ENCODE measurements at places on chromosomes 16 and 17.

DNA sequence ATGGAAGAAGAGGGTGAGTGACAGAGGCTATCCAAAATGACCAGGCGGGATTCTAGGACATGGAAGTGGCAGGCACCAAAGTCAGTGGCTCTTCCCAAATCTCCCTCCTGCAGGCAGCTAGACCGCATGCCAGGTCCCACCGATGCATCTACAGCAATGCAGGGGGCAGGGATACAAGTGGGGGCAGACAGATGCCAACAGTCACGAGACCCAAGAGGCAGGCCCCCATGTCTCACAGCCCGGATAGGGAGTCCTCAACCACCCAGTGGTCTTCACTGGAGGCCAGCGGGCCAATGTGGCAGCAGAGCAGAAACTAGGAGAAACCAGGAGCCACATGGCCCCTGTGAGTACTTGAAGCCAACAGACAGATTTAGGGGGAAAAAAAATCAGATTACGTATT lies 20.0 kb downstream of the NPLOC4 start:
- DNase-seq, result no peak

- peak; percentile 80 for DNase-seq
Observed at GRCh38 chr16:13866073-13866472, 53.9 kb upstream of the ERCC4 start.

DNA sequence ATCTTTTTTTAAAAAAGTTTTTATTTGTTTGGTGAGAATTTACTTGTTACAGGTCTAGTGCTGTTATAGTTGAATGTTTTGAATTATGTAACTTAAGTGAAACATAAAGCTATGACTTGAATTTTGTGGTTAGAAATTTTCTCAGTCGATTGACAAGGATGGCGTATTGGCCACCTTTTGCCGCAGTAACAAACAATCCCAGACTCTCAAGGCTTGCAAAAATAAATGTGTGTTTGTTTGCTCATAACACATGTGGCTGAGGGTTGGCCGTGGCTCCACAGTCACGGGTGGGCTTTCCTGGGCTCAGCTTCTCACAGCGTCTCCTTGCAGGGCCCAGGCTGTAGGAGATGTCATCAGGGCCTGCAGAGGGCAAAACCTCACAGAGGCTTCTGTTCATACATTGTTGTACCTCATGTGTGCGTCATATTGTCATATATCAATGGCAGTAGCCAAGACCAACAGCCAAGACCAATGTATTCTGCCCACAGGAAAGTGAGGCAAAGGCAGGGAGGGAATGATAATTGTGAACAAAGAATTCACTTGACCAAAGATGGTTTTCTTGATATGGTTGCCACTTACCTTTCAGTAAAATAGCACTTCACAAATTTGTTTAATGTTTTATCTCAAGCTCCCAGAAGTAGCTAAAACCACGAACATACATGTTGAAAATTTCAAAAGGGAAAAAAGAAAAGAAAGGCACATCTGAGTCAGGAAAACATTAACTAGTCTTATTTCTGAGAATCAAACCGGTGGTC lies 93.5 kb downstream of the WWOX start:
- DNase-seq, result no peak

- peak; percentile 57 for DNase-seq
Observed at GRCh38 chr17:2707721-2708584, 3.6 kb downstream of the CLUH start.

- peak; percentile 73 for DNase-seq
Observed at GRCh38 chr16:19844945-19845641, 39.6 kb downstream of the GPRC5B start.

DNA sequence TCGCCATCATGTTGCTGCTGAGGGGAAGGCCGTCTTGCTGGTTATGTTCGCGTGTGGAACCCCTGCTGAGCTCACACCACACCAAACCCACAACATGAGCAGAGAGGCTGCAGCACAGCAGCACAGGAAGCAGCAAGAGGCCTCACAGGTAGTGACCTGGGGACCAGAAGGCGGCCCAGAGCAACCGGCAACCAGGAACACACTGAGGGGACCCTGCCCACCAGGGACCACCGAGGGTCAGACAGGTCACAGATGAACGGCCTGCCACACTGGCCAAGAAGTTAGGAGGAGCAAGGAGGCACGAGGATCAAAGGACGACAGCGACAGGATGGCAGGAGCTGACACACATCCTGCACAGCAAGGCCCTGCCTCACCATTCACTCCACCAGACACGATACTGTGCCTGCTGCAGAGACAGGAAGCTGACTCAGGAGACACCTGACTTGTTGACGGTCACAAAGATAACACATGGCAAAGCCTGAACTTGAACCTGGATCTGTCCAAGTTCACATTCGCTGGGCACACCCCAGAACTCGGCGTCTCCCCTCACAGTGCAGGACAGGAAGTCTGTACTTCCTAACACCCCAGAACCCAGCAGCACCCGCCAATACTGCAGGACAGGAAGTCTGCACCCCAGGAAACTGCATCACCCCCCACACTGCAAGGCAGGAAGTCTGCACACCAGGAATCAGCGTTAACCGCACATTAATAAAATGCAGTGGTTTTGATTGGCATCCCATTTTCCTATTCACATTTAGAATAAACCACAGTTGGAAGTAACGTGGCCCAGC lies 98.5 kb downstream of the ZNF778 start:
- DNase-seq, result peak; percentile 32

- DNase-seq, result no peak
Observed at GRCh38 chr17:56320443-56320842, 167.2 kb downstream of the ANKFN1 start.

DNA sequence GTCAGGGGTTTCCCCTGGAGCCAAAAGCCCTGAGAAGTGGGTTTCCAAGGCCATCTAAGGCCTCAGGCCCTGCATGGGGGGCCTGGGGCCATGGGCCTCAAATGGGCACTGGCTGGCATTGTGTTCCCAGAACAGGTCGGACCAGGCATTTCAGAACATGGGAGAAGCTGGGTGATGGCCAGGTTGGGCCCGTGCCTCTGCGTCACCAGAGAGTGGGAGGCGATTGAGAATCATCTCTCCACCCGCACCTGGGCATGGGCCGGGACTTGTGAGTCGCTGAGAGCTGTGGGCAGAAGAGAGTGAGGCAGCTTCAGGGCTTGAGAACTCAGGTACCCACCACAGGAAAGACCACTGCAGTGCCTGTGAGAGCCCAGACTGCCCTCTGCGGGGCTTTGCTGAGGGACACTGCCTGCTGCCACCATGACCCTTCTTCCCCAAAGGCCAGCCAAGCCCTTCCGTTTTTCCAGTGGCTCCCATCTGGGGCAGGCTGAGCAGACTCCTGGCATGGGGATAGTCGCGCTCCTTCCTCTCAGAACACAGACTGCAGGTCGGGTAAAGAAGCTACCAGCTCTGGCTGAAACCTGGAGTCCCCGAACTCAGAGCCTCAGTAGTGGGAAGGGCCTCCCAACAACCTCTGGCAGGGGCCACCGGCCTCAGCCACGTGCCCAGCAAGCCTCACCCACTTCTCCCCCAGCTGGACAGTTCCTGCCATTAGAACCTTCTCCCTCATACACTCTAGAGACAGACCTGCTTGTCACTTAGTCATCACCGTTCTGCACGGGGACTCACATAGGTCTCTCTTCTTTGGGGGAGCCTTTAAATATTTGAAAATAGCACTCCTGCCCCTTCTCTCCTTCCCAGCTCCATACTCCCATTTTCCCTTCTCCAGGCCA lies 1.6 kb downstream of the RAB11FIP4 start:
- no peak for DNase-seq

DNA sequence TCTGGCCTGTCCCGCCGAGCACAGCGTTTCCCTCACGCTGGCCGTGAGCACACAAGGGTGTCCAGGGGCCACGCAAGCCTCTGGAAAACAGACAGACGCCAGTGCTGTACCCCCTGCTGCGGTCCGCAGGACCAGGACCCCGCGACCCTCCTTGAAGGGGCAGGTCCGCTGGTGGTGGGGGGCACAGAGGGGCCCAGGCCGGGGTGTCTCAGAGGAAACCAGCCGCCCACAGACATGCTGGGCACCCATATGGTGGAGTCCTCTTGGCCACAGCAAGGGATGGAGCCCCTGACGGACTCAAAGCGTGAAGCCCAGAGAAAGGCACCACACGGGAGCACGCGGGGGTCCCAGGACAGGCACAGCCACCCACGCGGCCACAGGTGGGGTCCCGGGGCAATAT lies 34.4 kb downstream of the METRNL start:
- no peak for DNase-seq

DNA sequence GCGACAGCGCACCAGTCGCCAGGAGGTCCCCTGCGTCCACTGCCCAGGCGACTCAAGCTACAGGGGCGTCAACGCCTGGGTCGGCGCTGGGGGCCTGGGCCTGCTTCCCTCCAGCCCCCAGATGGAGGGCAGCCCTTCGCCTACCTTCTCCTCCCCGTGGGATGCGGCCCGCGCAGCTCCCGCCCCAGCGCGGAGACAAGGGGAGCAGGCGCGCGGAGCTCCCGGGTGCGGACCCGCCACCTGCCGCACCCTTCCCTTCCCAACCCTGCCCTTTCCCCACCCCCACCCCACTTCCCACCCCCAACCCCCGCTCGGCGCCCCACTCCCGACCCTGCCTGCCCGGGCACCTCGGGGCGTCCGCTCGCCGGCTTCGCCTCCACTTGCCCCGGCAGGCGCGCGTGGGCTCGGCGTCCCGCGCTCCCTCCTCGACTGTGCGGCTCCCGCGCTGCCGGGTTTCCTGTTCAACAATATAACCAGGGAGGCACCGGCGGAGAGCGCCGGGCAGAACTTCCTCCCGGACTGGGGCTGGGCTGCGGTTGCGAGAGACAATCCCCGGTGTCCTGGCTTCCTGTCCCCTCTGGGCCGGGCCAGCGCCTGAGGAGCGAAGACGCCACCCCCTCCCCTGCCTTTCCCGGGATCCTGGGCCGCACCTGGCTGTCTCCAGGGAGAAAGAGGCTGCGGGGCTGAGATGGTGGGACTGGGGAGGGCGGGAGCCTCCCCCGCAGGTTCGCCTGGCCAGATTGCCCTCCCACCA lies at the start of gene ARHGAP27:
Gene ARHGAP27, minus strand, starts transcription at position 466 of the 754 bp plus-strand sequence. CDS start 2,591 bp downstream, outside the sequence.
- DNase-seq, result no peak

DNA sequence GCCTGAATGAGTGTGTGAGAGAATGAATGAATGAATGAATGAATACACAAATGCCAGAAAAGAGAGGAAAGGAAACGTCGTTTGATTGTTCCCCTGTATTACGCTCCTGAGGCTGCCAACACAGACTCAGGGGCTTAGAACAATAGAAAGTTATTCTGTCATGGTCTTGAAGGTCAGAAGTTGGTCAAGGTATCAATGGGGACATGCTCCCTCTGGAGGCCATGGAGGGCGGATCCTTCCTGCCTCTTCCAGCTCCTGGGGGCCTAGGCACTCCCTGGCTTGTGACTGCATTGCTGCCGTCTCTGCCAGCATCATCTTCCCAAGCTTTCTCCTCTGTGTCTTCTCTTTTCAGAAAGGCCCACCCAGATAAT lies 1.5 kb upstream of the SLC38A8 start:
- peak; percentile 14 for DNase-seq

DNA sequence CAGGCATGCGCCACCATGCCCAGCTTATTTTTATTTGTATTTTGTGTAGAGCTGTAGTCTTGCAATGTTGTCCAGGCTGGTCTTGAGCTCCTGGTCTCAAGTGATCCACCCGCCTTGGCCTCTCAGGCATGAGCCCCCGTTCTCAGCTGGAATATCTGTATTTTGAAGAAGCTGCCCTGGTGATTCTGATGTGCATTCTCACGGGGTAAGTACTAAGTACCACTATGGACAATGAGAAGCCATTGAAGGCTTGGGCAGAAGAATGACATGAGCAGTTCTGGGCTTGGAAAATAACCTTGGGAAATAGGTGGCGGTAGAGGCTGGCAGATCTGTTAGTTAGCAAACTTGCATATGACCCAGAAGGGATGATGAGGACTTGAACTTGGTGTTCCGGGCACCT lies 15.6 kb upstream of the NKD1 start:
- no peak for DNase-seq

GRCh38 chr16:9096416-9096952 lies 5.0 kb downstream of the HAPSTR1 start:
- DNase-seq, result no peak

DNA sequence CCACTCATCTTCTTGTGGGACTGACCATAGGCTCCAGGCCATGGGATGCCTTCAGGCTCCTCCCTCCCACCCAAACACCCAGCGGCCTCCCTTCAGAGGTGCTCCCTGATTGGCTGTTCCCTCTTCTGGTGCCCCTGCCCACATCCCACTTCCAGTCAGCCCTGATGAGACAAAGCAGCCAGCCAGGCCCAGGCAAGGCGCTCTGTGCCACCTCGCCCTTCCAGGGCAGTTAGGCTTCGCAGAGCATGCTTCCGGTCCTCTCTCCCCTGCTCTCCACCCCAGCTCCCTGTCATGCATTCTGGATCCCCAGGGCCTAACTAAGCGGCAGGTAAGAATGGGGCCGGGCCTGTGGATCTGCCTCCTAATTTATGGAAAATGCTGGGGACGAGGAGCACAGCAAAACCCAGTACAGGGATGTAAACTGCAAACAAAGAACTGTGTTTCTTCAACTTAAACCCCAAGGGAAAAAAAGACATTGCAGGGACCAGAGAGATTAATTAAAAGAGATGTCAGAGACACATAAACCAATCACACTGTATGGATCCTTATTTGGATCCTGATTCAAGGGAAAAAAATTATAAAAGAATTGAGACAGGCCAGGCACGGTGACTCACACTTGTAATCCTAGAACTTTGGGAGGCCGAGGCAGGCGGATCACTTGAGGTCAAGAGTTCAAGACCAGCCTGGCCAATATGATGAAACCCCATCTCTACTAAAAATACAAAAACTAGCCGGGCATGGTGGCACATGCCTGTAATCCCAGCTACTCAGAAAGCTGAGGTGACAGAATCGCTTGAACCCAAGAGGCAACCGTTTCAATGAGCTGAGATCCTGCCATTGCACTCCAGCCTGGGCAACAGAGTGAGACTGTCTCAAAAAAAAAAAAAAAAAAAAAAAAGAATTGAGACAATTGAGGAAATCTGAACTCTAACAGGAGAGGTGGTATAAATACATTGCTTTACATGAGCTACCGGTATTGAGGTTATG lies 26.0 kb downstream of the ZDHHC7 start:
- peak; percentile 89 for DNase-seq

DNA sequence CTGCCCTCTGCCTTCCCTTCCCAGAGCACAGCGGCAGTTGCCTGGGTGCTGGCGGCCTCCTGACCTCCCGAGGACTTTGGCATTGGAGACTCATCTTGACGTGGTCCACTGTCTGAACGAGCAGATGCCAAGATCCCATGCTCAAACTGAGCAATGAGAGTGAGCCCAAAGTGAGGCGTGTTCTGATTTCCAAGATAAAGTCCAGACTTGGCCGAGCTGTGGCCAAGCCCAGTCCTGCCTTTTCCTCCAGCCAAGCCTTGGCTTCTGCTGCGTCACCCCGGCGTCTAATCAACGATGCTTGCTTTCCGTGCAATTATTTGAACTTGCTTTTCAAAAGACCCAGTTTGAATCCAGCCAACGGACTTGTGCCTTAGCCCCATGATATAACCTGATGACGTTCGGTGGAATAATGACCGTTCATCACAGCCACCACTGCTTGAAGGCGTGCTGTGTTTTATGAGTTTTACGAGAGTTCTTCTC lies 179.2 kb downstream of the IRF8 start:
- no peak for DNase-seq

Data from fibroblast of gingiva (primary cell).